ENCODE measurements at places on chromosomes 6 and 20. TPM values are rescaled to one million over a fixed set of nuclear protein-coding genes. Genes with fewer than 3 reads are reported as not detected.

Gene SLC22A16
- total RNA-seq: not detected

Gene TREM1
- 2.6 TPM for total RNA-seq

Gene TTK
- total RNA-seq: 0.22 TPM

Gene UCKL1
- 43.2 TPM for total RNA-seq

Gene F13A1
- 50.9 TPM for total RNA-seq

Gene TTLL9
- not detected for total RNA-seq

Gene SYNDIG1
- total RNA-seq: 17.6 TPM

Gene MEP1A
- total RNA-seq: not detected

Gene SIRPB2
- total RNA-seq: 2.2 TPM

Gene MUC21
- total RNA-seq: not detected

Gene C6orf58
- total RNA-seq: not detected

Gene LRRC73
- 1.5 TPM for total RNA-seq

Gene HSPA12B
- total RNA-seq: 9.2 TPM

Gene VNN1
- 0.30 TPM for total RNA-seq

Gene NRSN1
- total RNA-seq: not detected

Gene FAXC
- 0.57 TPM for total RNA-seq

Gene MLN
- total RNA-seq: not detected

Gene TRERF1
- 0.86 TPM for total RNA-seq

Gene TNFRSF6B
- not detected for total RNA-seq

Gene AVP
- not detected for total RNA-seq

Gene TRIM10
- total RNA-seq: 0.08 TPM

Gene DLK2
- total RNA-seq: 2.9 TPM

Gene COL11A2
- 1.7 TPM for total RNA-seq

Gene IFT52
- total RNA-seq: 10.2 TPM

Gene SMLR1
- not detected for total RNA-seq

Gene GABRR1
- total RNA-seq: not detected

Gene DNAH8
- total RNA-seq: 0.03 TPM

Gene ID4
- total RNA-seq: 6.8 TPM

Gene KIF25
- total RNA-seq: 0.24 TPM

Measured in cardiac septum (tissue), 1 donor.